ENCODE measurements at places on chromosomes 2 and 18.

GRCh38 chr2:96308248-96308647 lies 2.9 kb upstream of the SNRNP200 start:
- DNase-seq = no peak

GRCh38 chr2:222232372-222232771 lies 66.4 kb downstream of the PAX3 start:
- DNase-seq = no peak

GRCh38 chr2:164984428-164984827 lies 29.1 kb upstream of the SLC38A11 start:
- DNase-seq = no peak

DNA sequence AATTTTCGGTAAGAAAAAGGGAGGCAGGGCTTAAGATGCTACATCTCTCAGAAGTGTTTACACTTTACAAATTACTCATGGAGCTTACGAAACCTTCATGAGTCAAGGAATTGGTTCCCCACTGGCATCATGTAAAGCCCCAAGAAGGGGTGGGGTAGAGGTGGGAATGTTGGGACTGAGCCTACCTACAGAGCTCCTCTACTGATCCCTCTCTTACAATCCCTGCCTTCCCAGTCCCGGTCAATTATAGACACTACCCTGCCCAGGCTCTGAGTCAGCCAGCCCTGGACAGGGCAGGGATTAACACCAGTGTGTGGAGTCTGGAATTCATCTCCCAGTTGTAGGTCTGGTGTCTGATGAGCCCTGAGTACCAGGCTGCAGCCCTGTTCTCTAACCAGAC lies 248.9 kb downstream of the PAX3 start:
- DNase-seq = no peak

- no peak for DNase-seq
Measured at GRCh38 chr2:101106453-101107181, 44.6 kb downstream of the TBC1D8 start.

- no peak for DNase-seq
Measured at GRCh38 chr2:85706599-85707296, 12.6 kb downstream of the GNLY start.

GRCh38 chr2:135836596-135837270 lies at the start of gene LCT:
TSS of gene LCT (minus strand) at chr2:135837184. CDS start at chr2:135837169, 15 bp downstream.
- no peak for DNase-seq

- no peak for DNase-seq
Measured at GRCh38 chr2:158953926-158954763, 14.3 kb upstream of the TANC1 start.
